ENCODE measurements at places on chromosomes 5 and 9.
A peak's percentile ranks its signal among the peaks of the same experiment; 100 is the strongest.

GRCh38 chr9:21812946-21813568, 10.6 kb downstream of the MTAP start:
- peak; percentile 79 for DNase-seq

DNA sequence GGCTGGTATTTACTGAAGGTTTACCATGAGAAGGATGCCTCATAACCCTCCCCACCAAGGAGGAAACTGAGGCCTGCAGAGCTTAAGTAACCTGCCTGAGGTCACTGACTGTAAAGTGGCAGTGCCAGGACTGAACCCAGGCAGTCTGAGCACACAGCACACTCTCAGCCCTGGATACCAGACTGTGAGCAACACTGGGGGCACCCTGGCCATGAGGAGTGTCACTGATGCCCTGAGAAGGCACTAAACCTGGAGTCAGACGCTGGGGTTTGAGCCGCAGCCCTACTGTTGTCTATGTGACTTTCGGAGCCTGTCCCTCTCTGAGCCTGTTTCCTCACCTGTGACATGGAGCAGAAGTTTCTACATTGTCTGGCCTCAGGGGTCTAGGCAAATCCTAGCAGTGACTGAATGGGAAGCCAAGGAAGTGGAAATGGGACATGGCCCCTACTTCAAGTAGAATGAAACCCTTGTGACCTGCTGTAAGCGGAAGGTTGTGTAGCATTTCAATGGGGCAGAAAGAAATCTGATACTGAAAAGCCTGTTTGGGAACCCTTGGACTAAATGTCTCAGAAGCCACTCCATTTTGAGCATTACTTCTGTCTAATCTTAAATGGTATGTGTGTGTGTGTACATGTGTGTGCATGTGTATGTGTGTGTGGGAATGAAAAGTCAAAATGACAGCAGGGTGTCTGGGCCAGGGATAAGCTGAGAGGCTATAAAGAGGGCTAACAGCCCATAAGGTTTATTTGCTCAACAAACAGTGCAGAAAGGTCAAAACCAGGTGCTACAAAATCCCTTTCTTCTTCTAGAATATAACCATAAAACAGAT, 36.0 kb downstream of the B4GALT1 start:
- DNase-seq: no peak

GRCh38 chr5:4866131-4866659, 273.9 kb upstream of the ADAMTS16 start:
- no peak for DNase-seq

- no peak for DNase-seq
These were observed 7.5 kb downstream of the SLC22A5 start for GRCh38 chr5:132376694-132377641.

- DNase-seq: no peak
These were observed 125.4 kb downstream of the C5orf15 start for GRCh38 chr5:133842846-133843611.

- no peak for DNase-seq
These were observed 71.6 kb downstream of the GCNT1 start for GRCh38 chr9:76530458-76531110.

GRCh38 chr9:97577051-97577450, 56.1 kb downstream of the TSTD2 start:
- no peak for DNase-seq

GRCh38 chr5:410911-411517, 32.0 kb upstream of the EXOC3 start:
- DNase-seq: no peak

- DNase-seq: no peak
These were observed 31.1 kb upstream of the IQGAP2 start for GRCh38 chr5:76371960-76372322.

DNA sequence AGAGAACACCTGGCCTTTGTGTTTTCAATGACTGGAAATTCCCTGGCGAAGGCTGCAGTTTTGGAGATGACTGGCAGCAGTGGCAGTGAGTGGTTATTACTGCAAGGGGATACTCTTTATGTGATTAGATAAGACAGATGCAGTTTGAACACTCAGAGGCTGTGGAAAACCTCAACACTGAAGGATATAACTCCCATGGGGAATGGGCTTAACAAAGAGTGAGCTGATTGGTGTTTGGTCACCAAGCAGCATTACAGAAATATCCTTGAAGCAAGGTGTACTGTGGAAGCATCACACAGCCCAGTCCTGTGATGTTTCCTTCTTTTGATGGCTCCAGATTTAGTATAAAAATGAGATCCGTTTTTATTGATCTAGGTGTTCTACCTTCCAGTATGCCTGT, 490.7 kb upstream of the PTPRD start:
- no peak for DNase-seq

DNA sequence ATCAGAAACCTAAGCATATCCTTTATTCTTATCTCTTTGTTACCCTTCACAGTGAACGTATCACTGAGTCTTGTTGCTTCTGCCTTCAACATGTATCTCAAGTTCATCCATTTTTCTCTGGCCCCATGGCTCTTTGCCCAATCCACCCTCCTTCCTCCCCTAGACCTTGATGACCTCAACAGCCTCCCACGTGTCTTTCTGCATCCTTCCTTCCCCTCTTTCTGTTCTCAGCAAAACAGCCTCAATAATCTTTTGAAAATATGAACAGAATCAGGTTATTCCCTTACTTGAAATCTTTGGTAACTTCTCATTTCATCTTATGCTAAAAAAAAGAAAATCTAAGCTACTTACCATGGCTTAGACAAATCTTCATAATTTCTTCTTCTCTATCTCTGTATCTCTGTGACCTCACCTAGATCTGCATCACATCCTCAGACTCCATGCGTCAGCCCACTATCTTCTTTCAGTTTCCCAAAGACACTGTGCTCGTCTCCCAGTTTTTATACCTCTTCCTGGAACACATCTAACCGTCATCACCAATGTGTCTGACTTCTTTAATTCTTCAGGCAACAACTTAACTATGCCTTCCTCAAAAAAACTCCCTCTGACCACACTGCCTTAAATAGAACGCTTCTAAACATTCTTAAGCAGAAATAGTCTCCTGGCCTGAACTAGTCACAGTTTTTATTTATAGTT, 208.0 kb downstream of the PARP8 start:
- no peak for DNase-seq
